Effector CD8-positive, alpha-beta T cell (primary cell): ENCODE measurements at places on chromosomes 3 and 15.

GRCh38 chr3:136952292-136952691 lies 5.5 kb upstream of the IL20RB start:
- DNase-seq: no peak

DNA sequence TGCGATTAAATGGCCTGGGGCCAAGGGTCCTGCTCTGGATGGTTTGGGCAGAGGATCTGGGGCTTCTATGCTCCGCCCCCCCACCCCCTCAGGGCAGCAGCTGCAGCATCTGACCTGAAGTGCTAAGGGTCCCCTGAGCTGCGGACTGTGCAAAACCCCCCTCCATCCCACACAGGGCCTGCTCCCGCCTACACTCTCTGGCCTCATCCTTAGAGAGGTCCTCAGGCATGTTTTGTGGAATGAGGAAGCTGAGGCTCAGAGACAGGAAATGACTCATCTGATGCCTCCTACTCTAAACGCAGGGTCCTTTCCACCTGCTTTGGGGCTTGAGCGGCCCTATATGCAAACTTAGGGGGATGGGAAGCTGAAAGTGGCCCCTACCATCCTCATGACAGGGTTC lies 59.5 kb upstream of the CTSH start:
- DNase-seq: no peak

GRCh38 chr3:140247775-140248174 lies 312.8 kb downstream of the CLSTN2 start:
- no peak for DNase-seq

- DNase-seq: no peak
Observed at GRCh38 chr15:91946581-91947292, 93.2 kb downstream of the SLCO3A1 start.

- no peak for DNase-seq
Observed at GRCh38 chr3:43921056-43921648, 230.4 kb downstream of the ABHD5 start.

GRCh38 chr3:99823723-99824711 lies 6.4 kb downstream of the CMSS1 start:
- no peak for DNase-seq

DNA sequence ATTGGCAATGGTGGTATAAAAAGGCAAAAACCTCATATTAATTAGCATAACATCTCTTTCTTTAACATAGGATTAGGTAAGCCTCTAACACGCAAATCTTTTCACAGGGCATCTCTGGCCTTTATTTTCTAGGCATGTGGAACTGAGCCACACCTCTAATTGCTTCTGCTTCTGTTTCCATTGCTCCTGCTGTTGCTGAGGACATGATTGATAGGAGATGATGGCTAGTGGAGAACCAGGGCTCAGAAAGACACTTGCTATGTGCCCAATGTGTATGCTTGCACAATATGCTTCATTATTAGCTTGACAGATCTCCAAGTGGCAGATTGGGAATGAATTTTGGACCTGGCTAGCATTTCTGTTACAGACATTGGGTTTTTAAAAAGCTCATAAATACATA lies 114.5 kb downstream of the EPHA3 start:
- no peak for DNase-seq

DNA sequence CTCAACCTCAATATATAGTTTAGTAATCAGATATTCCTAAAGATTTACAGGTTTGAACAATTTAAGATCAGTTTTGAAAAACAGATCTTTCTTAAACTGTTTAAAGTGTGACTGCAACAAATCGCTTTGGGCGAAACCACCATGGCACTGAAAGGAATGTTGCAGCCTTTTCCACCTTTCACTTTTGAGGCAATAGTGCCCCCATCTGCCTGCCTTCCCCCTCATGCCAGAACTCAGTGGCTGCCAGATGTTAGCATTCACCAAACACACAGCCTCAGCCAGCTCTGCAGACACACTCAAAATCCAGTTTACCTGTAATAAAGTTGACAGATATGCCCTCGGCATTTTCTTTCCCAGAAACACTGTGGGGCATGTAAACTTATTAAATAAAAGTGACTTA lies 3.3 kb downstream of the LYSMD4 start:
- no peak for DNase-seq

GRCh38 chr15:70023769-70024491 lies 73.8 kb downstream of the TLE3 start:
- no peak for DNase-seq
